ENCODE measurements at places on chromosomes 1 and 21. TPM values are rescaled to one million over a fixed set of nuclear protein-coding genes. Genes with fewer than 3 reads are reported as not detected.

SERINC2 gene
- polyA plus RNA-seq = 13.8 TPM

SPSB1 gene
- 8.8 TPM for polyA plus RNA-seq

NPHS2 gene
- polyA plus RNA-seq = not detected

HTR6 gene
- not detected for polyA plus RNA-seq

TATDN3 gene
- 14.8 TPM for polyA plus RNA-seq

DMRTA2 gene
- polyA plus RNA-seq = 0.05 TPM

OR2M4 gene
- 0.08 TPM for polyA plus RNA-seq

SLC9C2 gene
- 0.40 TPM for polyA plus RNA-seq

CFHR5 gene
- not detected for polyA plus RNA-seq

CLDN17 gene
- polyA plus RNA-seq = not detected

FAM163A gene
- polyA plus RNA-seq = 0.13 TPM

NHLH2 gene
- not detected for polyA plus RNA-seq

EFHD2 gene
- polyA plus RNA-seq = 16.5 TPM

ERI3 gene
- polyA plus RNA-seq = 65.4 TPM

GBP6 gene
- polyA plus RNA-seq = 1.3 TPM

IVL gene
- not detected for polyA plus RNA-seq

PEAR1 gene
- 25.7 TPM for polyA plus RNA-seq

EXOSC10 gene
- 107 TPM for polyA plus RNA-seq

IL22RA1 gene
- polyA plus RNA-seq = 0.54 TPM

ECE1 gene
- 76.9 TPM for polyA plus RNA-seq

ADAMTSL4 gene
- 25.7 TPM for polyA plus RNA-seq

TNFSF4 gene
- polyA plus RNA-seq = 2.2 TPM

C1orf94 gene
- not detected for polyA plus RNA-seq

MED8 gene
- polyA plus RNA-seq = 35.4 TPM

S100A2 gene
- polyA plus RNA-seq = 1.0 TPM

KIFAP3 gene
- 35.2 TPM for polyA plus RNA-seq

FALEC gene
- 1.1 TPM for polyA plus RNA-seq

SPRR4 gene
- not detected for polyA plus RNA-seq

RBP7 gene
- polyA plus RNA-seq = 1.3 TPM

NKAIN1 gene
- polyA plus RNA-seq = 1.7 TPM

TCP10L gene
- 0.72 TPM for polyA plus RNA-seq

AADACL3 gene
- polyA plus RNA-seq = not detected

NHLH1 gene
- 0.25 TPM for polyA plus RNA-seq

LINGO4 gene
- polyA plus RNA-seq = not detected

Data from left lung (tissue), 14 donors.